K562 (cell line): ENCODE measurements at places on chromosomes 5 and 9.

DNA sequence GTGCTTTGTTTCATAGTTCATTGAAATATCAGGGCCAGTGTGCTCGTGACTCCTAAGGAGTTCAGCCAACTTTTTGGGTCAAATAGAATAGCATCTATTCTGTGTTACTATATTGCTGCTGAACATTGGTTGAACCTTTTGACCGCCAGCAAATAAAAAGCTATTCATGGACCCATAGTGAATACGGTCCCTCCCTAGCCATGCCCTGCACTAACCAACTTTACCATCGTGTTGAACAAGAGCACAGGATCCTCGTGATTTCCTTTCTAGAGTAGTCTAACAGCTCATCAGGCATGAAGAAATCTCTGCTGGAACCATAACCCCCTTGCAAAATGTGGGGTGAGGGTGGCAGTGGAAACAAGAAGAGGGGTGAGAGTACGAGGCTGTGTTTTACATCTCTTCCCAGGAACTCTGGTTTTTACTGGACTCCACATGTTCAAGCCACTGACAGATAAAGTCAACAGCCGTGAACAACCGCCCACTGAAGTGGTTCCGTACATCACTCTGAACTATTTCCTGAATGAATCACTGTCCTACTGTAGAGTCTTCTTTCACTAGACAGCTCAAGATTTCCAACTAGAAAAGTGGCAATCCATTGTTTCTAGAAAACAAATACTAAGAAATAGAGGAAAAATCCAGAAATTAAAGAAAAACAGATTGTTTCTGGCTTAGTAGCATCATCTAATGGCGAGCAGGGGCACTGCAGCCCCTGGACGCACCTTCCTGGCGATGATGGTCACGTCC, 70.1 kb upstream of the SPATA31E1 start:
- DNase-seq, result peak; percentile 35

DNA sequence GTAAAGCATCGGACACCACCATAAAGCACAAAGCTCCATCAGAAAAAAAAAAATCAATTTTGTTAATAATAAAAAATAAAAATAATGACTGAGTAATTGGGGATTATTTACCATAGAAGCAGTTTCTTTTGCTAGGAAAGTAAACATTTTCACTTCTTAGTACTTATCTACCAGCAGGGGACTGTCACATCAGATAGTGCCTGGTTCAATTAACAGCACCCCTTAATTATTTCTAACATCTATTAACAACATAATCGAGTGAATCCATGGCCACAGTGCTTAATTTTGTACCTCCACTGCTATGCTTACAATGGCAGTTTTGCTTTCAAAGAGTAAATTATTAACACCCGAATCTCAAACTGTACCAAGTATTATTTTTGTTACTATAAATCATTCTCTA, 221.7 kb downstream of the SMARCA2 start:
- no peak for DNase-seq

DNA sequence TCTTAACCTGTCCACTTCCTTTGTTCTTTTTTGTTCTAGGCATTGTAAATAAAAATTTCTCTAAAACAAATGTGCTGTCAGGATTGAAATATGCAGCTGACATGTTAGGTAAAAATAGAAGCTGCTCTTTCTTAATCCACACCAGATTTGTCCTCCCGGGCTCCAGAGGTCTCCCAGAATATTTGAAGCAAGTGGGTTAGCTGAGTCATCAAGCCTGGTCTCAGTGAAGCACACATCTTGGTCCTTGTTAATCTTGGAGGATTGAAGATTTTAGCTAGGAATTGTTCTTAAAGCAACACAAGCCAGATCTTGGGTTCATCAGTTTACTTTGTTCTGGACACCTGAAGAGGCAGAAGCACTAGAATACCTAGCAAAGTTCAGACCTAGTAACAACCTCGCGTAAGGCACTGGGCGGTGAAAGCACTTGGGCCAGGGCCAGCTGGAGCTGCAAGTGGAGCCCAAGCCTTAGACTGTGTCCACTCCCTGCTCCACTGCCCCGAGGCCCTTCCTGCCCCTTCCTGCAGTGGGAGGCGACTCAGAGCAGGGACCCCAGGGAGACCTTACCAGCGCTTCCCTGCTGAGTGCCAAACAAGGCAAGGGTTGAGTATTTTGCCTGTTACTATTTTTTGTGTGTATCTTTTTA, 36.5 kb downstream of the HABP4 start:
- DNase-seq, result no peak

DNA sequence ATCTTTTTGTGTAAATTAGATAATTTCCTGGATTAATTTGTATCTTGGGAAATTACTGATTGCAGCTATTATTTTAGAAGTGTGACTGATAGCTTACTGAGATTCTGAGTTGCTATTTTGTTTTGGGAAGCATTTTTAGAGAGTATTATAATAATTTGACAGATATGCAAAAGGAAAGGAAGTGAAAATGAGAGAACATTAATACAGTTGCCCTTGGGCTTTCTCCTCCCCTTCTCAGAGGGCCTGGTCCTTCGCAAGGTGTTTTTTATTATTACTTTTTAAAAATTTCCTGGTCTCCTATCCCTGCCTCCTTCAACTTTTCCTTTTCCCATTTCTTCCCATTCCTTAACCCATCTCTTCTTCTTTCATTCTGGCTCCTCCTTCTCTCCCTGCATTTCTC, 32.6 kb downstream of the UBAP1 start:
- DNase-seq, result no peak

- DNase-seq, result no peak
These were observed 27.5 kb upstream of the DNAH5 start for GRCh38 chr5:13972029-13972428.

DNA sequence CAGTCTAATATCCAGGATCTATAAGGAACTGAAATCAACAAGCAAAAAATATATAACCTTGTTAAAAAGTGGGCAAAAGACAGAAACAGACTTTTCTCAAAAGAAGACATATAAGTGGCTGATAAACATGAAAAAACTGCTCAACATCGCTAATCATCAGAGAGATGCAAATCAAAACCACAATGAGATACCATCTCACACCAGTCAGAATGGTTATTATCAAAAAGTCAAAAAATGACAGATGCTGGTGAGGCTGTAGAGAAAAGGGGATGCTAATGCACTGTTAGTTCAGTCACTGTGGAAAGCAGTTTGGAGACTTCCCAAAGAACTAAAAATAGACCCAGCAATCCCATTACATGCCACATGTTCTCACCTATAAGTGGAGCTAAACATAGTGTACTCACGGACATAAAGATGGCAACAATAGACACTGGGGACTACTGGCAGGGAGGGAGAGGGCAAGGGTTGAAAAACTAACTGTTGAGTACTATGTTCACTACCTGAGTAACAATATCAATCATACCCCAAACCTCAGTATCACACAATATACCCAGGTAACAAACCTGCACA, 11.7 kb upstream of the TSSK1B start:
- DNase-seq, result no peak

DNA sequence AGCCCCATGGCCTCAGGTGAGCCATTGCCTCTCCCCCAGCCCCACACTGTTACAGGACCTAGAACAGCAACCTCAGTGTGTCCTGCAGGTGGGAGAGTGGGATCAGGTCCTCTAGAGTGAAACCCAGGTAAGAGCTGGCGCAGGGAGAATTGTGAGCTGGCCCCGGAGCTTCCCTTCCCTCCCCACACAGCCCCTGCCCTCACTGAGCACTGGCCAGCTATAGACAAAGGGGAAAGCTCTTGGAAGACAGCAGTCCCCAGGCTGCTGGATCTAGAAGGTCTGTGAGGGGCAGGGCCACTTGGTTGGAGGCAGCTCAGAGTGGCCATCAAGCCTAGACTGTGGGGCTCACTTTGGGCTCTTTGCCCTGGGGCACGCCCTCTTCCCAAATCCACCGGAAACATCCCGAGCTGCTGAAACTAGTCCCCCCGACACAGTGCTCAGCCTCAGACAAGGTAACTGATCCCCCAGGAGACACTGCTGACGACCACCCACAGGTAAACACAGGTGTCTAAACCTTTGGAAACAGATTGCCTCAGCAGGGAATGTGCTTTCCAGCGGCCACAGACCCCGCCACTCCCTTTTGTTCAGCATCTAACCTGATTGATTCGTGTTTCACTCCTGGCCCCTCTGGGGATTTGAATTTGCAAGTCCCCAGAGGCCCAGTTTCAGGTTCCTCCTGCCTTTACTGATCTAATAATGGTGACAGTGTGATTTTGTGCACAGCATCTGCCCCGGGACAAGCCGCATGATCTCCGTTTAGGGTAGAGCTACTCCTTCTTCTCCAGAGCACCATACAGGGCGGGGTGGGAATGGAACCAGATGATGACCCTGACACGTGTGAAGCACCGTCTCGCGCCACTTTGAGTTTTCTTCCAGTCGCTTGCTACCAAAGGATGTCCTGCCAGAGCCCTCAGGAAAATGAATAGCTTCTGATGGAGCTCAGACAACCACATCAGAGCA, 42.2 kb upstream of the ADAMTS2 start:
- no peak for DNase-seq

DNA sequence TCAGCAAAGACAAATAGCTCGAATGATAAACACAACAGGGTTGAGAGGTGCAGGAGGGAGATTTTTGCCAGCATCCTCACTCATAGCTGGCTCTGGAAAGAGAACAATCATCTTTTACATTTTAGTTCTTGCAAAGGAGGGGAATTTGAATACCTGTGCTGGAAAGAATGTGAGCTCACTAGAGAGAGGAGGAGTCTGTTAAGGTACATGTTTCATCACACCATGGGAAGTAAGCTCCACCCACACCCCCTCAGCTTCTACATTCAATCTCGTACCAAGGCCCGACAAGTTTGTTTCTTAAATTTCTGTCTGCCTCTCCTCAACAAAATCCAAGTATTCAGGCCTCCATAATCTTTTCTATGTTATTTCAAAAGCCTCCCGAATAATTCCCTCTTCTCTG, 254.6 kb downstream of the BRINP1 start:
- DNase-seq, result no peak

GRCh38 chr9:93635186-93636107, 59.1 kb downstream of the PHF2 start:
- DNase-seq, result no peak

DNA sequence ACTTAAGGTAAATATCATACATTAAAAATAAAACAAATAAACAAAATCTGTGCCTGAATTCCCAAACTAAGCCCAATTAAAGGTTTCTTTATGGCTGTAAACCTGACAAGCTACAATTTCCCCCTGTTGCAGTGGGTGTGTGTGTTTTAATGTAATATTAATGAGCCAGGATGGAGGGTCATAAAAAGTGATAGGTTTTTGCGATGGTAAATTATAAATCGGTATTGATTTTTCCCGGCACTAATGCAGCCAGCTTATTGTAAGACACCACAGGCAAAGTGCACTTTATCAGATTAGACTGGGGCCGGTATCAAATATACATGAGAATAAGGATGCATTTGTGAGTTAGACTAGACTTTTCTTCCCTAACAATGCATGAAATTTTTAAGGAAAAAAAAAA, 120.4 kb downstream of the EBF1 start:
- DNase-seq, result no peak

DNA sequence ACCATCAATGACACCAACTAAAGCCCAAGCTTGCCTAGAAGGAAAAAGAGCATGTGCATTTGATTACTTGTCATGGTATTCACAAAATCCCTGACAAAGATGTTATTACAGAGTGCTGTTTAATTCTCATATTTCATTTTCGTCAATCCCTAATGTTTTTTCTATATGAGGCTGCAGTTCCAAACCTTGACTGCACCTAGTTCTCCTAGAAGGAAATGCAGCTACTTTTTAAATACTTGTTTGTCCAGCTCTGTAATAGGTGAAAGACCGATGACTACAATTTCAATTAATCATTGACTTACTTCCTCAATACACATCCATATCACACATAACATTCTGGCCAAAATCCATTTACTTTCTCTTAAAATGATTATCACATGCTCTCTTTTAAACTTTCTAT, 28.1 kb downstream of the CEMIP2 start:
- no peak for DNase-seq
